ENCODE measurements at places on chromosomes 3 and 15.

GRCh38 chr3:146343551-146343950 lies 92.6 kb upstream of the PLSCR4 start:
- no peak for DNase-seq

- DNase-seq, result no peak
Observed at GRCh38 chr15:33068511-33068990, 126.0 kb downstream of the FMN1 start.

DNA sequence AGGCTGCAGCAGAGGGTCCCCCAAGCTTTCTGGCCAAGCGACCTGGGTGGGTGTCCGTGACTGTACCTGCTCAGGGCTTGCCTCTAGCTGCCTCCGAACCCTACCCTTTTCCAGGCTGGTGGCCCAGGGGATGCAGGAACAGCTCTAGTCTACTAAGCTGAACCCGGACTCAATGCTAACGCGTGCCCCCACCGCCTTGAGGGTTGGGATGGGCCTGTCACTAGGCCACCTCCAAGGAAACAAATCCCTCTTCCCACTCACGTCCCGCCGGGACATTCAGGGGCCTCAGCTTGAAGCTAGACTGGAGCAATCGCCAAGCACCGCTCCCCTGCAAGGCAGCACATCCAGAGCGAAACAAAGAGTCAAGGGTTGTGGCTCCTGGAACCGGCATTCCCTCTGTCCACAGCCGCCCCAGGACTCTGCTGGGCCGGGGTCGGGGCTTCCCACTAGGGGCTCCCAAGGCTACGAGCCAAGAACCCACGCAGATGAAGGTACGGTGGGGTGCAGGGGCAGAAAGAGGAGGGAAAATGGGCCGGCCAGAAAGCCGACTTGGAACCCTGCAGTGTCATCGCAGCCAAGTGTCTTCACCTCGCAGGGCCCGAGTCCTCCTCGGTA lies 2.9 kb downstream of the FBXL22 start:
- DNase-seq, result no peak

DNA sequence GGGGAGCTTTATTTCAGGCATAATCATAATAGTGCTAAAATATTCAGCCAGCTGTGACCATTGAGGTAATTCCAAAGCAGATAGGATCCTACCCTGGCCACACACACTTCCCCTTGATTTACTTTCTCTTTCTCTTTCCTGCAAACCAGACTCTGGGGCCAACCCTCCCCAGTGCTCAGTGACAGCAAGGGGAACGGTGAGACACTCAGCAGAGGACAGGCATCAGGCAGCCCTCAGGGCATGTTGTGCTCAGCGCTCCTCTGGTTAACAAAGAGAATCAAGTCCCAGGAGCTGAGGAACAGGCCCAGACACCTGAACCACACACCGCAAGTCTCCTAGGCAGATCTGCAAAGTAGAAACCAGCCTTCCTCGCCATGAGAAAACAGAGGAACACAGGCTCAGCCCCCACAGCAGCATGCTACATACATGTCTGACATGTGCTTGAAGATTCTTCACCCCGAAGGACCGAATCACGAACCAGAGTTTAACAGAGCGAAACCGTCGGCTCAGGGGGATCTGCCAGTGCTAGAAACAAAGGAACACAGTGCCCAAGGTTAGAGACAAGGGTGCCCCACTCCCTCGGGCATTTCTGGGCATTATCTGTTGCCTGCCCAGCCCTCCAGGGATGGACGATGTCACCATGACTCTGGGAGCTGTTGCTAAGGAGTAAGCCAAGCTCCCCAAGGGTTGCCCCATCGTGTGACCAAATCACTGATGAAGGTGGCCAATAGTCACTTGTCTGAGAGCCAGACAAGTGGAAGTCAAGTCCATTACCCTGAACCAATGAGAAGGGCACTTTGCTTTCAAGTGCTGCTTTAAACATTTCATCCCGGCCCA lies 17.5 kb downstream of the HDC start:
- DNase-seq, result peak; percentile 4

DNA sequence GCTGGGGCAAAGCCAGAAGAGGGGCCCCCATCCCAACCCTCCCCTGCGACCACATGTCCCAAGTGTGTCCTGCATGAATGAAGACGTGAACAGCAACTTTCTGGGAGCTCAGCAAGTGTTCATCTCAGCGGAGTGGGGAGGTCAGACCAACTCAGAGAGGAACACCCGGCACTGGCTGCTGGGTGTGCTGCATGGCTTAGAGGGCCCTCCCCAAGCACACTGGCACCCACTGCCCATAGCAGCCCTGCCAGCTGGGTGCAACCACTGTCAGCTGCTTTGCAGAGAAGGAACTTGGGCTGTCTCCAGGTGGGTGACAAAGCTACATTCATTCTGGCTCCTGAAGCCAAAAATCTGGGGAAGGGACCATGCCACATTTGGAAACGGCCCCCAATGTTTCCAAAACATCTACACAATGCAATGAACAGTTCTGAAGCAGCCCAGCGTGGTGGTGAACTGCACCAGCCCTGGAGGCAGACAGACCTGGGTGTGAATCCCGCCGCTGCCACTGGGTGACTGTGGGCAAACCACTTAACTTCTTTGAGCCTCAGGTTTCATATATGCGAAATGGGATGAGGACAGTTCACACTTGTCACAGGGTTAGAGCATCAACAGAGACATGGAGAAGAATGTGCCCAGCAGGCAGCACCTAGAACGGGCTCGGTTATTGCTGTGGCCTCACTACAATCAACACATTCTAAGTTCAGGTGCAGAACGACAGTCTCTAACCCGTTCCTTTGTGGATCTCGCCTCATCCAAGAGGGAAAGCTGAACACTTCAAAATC lies 145.4 kb downstream of the NUP210 start:
- no peak for DNase-seq

GRCh38 chr3:176376531-176376930 lies 820.8 kb downstream of the TBL1XR1 start:
- DNase-seq, result no peak

DNA sequence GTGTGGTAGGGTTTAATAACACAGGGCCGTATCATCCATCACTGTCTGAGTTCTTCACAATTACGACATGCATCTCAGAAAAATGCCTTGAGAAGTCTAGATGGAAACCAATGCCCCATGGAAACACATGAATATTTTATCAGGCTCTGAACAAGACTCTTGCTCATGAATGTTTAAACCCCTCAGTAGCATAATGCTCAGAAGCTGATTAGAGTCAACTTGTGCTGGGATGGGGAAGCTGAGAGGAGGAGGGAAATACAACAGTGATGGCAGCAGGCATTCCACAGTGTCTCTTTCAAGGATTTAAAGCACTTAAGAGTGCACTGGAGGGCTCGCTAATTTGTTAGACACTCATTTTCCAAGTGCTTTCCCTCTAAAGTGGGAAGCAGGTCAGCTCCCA lies 3.8 kb downstream of the GPR156 start:
- no peak for DNase-seq

- DNase-seq, result no peak
Observed at GRCh38 chr3:18556503-18557135, 131.5 kb upstream of the SATB1 start.

- DNase-seq, result no peak
Observed at GRCh38 chr3:143596957-143597642, 251.2 kb downstream of the SLC9A9 start.

DNA sequence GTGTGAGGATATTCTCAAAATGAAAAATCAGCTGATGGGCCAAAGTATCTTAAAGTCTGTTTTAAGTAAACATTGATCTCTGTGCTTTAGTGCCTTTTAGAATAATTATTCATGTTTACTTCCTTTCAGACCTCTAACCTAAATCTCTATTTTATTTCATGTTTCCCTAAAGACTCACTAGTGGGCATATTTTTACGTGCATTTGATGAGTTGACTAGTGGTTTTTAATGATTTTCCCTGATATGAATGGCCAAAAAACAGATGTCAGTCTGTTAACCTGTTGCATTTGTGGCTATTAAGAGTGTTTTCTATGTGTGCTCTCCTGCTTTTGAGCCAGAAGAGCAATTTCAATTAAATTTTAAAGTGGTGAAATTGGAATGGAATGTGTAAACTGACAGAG lies 6.9 kb downstream of the FAIM start:
- no peak for DNase-seq

DNA sequence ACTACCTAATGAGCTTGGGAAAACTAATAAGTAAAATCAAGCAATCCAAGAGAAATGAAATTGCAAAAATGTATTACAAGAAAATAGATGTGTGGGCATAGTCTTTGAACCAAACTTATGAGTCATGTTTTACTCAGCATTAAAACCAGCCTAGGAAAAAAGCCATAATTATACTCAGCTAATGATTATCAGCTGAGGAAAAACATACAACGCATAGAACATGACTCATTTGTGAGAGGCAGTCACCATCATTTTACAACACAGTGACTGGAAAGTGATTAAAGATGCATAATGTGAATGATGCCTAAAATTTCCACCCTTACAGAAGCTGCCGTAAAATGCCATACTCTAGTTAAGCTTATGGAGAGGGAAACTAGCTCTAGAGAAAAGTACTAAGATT lies 238.0 kb upstream of the EOMES start:
- DNase-seq, result no peak

DNA sequence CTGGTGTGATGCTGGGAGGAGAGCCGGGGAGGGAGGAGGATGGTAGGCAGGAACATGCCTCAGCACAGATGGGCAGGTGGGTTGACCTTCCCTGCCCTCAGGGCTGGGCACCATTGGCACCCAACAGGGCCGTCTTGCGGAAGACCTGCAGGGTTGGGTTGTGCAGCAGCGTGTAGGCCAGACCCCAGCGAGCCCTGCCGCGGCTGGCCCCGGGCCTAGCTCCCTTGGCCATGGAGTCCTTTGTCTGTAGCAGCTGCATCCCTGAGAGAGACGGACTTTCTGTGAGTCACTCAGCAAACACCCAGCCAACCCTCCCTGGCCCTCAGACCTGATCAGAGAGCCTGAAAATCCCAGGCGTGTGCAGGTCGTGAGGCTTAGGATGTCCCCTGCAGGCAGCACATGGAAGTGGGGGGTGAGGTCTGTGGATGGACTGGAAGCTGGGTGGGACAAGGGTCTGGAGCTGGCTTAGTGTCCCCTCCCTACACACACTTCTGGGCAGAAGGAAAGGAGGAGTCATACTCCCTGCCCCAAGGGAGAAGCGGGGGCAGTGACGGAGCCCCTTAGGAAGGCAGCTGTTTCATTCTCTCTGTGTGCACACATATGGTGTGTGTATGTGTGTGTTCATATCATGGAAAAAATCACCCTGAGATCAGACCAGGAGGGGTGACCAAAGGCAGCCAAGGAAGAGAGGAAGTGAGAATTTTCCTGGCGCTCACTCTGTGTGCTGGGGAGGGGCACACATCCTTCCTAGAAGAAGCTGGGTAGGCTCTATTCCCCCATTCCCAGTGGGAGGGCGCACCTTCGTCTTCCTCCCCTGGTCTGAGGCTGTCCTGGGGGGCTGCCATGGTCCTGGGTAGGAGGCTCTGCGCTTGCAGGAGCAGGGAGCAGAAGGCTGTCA lies 6.7 kb downstream of the ISLR start:
- DNase-seq, result peak; percentile 83

- DNase-seq, result peak; percentile 74
Observed at GRCh38 chr15:31365655-31366127, 39.1 kb downstream of the KLF13 start.

DNA sequence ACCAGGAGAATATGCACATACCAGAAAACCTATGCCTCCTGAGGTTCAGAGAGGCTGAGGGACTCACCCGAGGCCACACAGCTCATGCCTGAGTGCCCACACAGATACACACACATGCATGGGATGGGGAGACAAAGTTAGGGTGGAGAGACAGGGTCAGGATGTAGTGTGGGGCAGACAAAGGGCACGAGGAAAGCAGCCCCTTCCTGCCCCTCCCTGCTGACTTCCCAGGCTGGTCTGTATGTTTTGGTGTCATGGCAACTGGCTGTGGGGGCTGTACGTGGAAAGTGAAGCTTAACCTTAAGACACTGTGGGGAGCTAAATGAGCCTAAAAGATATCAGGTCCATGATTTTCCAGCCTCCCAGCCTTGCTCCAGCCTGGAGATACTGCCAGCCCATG lies 57.8 kb downstream of the EPHB3 start:
- DNase-seq, result no peak

DNA sequence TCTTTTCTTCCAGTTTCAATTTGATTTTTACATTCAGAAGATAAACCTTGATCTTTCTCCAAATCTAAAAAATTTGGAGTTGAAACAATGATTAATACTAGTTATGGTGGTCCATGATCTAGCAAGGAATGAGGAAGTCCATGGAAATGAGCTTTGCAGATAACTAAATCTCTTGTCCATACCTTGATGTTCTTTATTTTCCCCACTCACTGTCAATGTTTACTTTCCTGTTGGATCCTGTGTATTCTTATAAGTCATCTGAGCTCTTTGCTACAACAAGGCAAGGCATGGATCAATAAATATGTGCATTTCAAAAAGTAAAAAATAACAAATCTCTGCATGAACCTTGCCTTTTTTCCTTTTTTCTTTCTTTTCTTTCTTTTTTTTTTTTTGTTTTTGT lies 6.2 kb upstream of the MYO1E start:
- no peak for DNase-seq

DNA sequence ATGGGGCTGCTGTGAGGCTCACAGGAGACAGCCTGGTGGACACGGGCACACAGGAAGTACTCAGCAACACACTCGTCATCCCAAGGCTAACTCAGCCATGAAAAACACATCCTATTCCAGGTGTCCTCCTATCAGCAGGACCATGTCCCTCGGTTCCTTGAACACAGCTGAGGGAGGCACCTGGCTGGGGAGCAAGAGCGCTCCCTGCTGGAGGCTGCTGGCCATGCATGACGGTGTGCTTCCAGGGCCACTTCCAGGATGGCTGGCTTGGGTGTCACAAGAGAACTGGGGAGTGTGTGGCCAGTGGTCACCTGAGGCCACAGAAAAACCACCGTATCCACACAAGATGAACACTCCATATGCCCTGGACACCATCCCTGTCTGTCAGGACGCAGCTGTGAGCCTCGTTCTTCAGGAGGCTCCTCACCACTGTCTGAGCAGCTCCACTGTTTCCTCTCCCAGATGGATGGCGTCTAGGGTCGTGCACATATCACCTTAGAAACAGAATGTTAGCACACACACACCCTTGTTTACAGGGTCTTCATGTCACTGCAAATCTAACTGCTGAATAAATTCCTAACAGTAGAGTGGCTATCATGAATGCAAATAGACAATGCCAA lies 31.0 kb downstream of the POC1A start:
- peak; percentile 82 for DNase-seq

DNA sequence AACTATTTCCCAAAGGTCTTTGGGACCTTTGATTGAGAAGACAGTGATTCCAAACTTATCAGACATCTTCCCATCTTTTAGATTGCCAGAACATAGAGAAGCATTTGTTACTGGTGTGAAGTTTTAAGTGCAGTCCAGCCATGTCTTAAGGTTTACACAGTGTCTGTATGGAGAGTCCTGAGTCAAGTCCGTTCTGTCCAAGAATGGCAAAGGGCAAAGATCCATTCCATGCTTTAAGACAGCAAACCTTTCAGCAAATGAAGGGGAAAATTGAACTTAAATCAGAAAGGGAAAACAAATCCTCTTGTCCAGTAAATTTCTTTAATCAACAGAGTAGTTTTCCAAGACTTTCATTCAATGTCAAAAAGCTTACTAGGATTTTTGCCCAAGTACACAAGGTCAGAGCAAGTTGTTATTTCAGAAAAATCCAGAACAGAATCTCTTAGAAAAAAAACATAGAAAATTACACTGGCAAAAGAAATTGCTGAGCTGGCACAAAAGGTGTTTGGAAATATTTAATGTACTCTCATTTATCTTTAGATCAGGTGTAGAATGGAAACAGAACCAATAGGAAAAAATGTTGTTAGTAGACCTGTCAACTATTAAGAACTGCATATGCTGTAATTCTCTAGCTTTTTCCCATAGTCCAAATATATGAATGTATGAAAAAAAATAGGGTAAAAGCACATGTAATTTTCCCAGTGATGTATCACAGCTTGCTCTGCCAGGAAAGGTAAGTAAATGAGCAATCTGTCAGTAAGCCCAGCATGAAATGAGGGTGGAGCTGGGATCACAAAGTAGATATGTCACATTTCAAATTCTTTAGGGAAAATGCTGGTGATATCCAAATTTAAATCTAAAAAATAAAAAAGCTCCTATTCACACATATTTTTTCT lies 1099.9 kb downstream of the TUSC7 start:
- DNase-seq, result no peak
